ENCODE measurements at places on chromosomes 5 and 9.

DNA sequence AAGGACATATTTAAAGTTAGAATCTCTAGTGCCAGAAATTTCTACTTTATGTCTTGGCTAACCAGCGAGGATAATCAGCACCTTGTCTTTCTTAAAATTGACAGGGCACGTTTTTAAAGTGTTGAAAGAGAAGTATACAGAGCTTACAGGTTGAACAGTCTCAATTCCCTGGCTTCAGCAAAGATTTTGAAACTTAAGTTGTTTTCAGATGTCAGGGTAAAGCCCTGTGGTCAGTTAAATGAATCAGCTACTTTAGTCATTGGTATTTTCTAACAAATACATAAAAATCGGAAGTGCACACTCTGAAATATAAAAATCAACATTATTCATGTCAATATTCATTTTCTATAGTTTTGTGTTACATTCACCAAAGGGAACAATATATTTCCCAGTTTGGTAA lies 29.1 kb downstream of the SNCAIP start:
- peak; percentile 6 for DNase-seq

DNA sequence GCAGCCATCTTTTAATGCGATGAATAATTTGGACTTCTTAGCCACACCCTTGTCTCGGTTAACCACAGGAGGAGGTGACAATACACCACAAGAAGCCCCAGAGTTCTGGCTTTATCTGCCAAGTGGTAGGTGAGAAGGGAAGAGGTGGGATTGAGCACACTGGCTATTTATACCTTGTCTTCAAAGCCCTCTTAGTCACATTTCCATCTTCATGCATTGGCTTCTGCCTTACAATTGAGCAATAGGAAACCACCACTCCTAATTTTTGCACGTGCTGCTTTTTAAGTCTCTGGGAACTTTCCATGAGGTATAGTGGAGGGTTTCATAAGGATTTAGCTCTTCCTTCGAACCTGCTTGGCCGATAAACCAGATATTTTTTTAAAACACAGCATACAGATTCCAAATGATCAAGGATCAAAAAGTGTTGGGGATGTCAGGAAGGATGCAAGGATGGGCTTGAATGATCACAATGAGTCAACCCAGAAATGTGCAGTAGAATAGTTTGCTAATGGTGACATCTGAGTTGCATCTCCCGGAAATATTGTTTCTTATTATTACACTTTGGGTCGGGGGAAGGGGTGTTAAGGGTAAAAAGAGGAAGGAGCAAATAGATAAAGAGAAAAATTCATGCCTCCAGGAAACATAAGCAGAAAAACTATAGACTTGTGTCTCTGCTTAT lies 25.5 kb downstream of the PLAC8L1 start:
- DNase-seq: peak; percentile 34

GRCh38 chr9:107350443-107350842 lies 67.4 kb downstream of the RAD23B start:
- no peak for DNase-seq

DNA sequence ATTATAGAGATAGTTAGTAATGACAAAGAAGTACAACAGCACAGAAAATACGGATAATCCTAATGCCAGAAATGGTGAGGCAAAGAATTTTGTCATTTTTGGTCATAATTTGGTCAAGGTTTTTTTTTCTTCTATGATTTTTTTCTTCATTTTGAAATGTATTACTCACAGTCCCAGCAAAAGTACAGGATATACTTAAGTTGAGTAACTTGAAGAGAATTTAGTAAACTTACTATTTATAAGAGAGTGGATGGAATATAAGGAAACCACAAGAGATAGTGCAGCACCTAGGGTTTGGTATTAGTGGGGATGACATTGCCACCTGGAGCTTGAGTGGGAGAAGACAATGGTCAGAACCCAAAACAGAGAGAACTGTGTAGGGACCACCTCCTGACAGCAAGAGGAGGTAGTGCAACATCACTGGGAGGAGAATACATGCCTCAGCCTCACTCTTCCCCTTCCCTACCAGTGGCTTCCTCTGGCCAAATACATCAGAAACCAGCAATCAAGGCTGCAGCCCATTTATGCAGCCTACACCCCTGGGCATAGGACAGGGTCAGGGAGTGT lies 434.5 kb upstream of the TRPC7 start:
- DNase-seq: no peak
